ENCODE measurements at places on chromosomes 1 and 21.

- DNase-seq, result peak; percentile 76
Observed at GRCh38 chr21:31493350-31493880, 149.4 kb upstream of the TIAM1 start.

DNA sequence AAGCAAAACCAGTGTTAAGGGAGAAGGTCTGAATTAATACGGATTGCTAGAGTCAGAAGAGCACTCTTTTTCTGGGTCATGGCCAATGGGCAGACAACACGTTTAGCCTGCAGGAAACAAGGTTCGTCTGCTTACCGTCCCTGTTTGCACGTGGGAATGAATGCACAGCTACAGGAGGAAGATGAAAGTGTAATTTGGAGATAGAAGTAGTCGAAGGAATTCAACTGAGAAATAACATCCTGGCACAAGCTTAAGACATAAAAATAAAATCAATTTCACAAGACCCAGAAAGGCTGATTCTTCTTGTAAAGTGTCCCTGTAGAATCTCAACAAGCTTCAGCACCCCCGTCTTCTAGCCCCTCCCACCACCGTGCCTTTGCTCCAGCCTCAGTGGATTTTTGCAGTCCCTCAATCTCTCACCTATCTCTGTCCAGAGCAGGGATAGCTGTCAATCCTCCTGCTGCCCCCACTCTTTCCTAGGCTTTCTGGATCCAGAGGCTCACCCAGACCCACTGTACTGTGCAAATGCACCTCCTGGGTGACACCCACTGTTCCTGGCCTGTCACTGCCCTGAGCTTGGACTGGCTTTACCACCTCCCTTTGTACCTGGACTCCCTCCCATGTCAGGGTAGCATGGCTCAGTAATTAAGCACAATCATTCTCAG lies 60.6 kb downstream of the C1orf94 start:
- DNase-seq, result no peak

- DNase-seq, result no peak
Observed at GRCh38 chr1:103177108-103177775, 68.9 kb upstream of the COL11A1 start.

GRCh38 chr1:157831968-157832626 lies 9.5 kb downstream of the CD5L start:
- no peak for DNase-seq

- DNase-seq, result peak; percentile 16
Observed at GRCh38 chr21:44487831-44488230, 32.5 kb downstream of the LRRC3 start.

GRCh38 chr1:151888972-151889570 lies 20.2 kb downstream of the THEM4 start:
- peak; percentile 34 for DNase-seq

GRCh38 chr21:26057477-26058170 lies 112.9 kb downstream of the APP start:
- no peak for DNase-seq

All from NCI-H69 (cell line).